ENCODE measurements at places on chromosomes 5 and 9. TPM values are rescaled to one million over a fixed set of nuclear protein-coding genes. Genes with fewer than 3 reads are reported as not detected.
A peak's percentile ranks its signal among the peaks of the same experiment; 100 is the strongest.

- no peak overlapping the region for H3K27ac ChIP-seq
- DNase-seq, result no peak
- no peaks in the 10 kb centered on the region for H3K27me3 ChIP-seq
- no peaks in the 10 kb centered on the region for H3K4me1 ChIP-seq
- no peak overlapping the region for H3K4me3 ChIP-seq
These were observed 16.5 kb downstream of the GAPT start for GRCh38 chr5:58507715-58508114.

- H3K27me3 ChIP-seq, result no peaks in the 10 kb centered on the region
- no peaks in the 10 kb centered on the region for H3K36me3 ChIP-seq
- H3K4me3 ChIP-seq, result no peak overlapping the region
- H3K4me1 ChIP-seq, result no peaks in the 10 kb centered on the region
- no peak overlapping the region for H3K27ac ChIP-seq
These were observed 333.7 kb downstream of the ELAVL2 start for GRCh38 chr9:23492126-23493002.

DNA sequence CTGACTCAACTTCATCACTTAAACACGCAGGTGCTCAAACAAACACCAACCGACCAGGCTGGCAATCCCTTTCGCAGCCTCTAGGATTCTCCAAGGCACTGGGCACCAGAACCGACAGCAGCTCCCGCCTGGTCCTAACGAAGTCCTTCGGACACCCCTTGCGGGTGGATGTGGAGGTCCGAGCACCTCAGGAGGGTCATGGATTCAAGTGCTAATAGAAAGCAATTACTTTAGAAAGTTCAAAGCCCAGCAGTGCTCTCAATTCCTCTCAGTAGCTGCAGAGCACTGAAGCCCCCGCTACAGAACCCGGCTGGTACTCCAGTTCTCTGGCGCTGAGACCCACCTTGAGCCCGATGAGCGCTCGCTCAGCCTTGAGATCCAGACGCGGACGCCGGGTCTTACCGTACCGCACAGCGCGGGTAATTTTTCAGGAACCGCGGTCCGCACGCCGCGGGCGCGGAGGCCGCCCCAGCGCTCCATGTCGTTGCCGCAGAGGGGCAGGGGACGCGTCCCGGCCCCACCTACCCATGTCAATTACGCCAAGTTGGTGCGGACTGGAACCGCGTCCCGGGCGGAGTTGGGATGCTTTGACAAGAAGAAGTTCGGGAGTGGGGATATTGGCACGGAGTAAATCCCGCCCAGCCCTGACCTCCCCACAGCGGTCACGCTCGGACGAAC lies 638 bp downstream of the MARCHF3 start:
- H3K27ac ChIP-seq, result peak overlapping the region; percentile 86
- peak overlapping the region; percentile 89 for H3K4me3 ChIP-seq
- H3K4me1 ChIP-seq, result peaks cover 2% of the 10 kb centered on the region
- H3K36me3 ChIP-seq, result no peaks in the 10 kb centered on the region
- DNase-seq, result peak; percentile 60

GRCh38 chr5:42121401-42121800 lies 196.3 kb downstream of the FBXO4 start:
- no peak overlapping the region for H3K4me3 ChIP-seq
- H3K36me3 ChIP-seq, result no peaks in the 10 kb centered on the region

DNA sequence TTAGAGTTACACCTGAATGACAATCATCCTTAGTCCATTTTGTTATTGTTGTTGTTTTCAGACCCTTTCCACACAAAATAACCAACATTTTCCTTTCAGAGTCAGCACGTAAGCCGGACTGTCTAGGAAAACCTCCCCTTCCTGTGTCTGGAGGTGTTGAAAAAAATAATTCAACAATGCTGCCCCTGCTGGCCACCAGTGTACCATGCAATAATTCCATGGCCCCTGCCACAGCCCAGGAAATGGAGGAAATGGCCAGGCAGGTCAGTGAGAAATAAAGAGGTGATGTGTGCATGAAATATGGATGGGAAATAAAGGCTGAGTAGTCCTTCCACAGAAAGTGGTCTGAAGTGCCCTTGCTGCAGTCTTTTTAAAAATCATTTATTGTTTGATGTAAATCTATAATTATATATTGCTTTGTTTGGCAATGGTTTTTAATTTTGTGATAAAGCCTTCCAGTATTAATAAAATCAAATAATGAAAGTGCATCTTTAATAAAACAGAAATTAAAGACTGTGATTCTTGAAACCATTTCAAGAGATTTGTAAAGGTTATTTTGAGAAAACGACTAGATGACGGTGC lies 152.8 kb upstream of the PAPPA start:
- H3K4me1 ChIP-seq, result peaks cover 7% of the 10 kb centered on the region
- H3K4me3 ChIP-seq, result no peak overlapping the region
- no peaks in the 10 kb centered on the region for H3K27me3 ChIP-seq

GRCh38 chr9:119284118-119284517 lies 85.1 kb downstream of the BRINP1 start:
- no peak overlapping the region for H3K27ac ChIP-seq
- H3K27me3 ChIP-seq, result no peaks in the 10 kb centered on the region
- DNase-seq, result peak; percentile 70
- H3K36me3 ChIP-seq, result no peaks in the 10 kb centered on the region
- H3K4me1 ChIP-seq, result no peaks in the 10 kb centered on the region

DNA sequence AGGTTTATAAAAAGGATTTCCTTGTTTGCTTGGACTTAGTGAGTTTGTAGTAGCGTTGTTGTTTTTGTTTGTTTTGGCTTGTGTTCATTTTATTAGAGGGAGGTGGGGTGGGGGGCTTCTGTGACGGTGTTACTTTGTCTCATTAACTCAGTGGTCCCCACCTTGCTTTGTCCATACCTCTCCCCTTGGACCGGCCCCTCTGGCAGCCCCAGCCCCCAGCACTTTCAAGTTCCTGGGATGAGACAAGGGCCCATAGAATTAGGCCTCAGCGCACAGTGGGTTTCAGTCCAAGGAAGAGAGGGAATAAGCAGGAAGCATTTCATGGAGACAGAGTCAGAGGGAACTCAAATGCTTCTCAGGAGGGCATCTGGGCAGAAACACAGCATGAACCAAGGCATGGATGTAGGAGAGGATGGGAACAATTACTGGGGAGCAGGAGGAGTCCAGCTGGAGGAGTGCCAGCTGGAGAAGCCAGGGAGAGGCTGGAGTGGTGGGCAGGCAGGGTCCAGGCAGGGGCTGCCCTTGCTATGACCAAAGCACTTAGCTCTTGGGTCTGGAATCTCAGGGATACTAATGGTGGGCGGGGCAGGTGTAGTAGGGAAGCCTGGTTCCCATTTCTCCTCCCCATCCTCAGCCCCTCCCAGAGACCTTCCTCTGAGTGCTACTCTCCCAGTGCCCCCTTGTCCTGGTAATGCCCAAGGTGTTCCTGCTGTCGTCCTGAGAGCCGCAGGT lies 23.5 kb upstream of the ENHO start:
- no peaks in the 10 kb centered on the region for H3K4me1 ChIP-seq
- no peak for DNase-seq
- H3K27ac ChIP-seq, result no peak overlapping the region
- H3K36me3 ChIP-seq, result no peaks in the 10 kb centered on the region

- H3K27me3 ChIP-seq, result no peaks in the 10 kb centered on the region
- DNase-seq, result no peak
- H3K4me3 ChIP-seq, result no peak overlapping the region
- no peaks in the 10 kb centered on the region for H3K36me3 ChIP-seq
- no peak overlapping the region for H3K27ac ChIP-seq
- no peaks in the 10 kb centered on the region for H3K4me1 ChIP-seq
These were observed 26.9 kb downstream of the CRB2 start for GRCh38 chr9:123382653-123383511.

DNA sequence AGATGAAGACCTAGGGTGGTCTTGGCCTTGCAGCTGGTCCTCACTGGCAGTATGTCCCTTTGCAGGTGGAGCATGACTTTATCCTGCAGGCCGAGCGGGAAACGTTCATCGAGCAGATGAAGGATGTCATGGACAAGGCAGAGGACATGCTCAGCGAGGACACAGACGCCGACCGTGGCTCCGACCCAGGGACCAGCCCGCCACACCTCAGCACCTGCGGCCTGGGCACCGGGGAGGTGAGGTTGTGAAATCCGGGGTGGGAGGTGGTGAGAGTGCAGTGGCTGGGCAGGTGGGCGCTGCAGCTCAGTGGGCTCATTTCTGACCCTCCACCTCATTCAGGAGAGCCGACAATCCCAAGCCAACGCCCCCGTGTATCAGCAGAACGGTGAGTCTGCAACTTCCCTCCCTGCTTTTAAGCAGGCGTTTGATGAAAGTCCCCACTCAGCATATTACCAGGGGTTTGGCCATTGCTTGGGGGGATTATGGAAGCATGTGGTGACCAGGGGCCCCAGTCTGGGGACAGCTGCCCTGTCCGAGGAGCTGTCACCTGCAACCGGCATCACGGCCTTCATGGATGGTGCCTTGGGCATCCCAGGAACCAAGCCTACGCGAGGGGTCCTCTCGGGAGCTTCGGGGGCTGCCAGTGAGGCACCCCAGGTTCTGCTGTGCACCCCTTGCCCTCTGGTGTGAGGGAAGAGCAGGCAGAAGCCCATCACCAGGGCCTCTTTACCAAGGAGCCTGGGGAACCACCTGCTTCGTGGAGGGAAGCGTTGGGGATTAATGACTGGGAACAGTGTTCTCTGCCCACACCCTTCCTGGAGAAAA lies 84.0 kb downstream of the WNK2 start:
- H3K27ac ChIP-seq, result no peak overlapping the region
- H3K4me3 ChIP-seq, result no peak overlapping the region
- no peaks in the 10 kb centered on the region for H3K36me3 ChIP-seq
- H3K27me3 ChIP-seq, result no peaks in the 10 kb centered on the region
- no peaks in the 10 kb centered on the region for H3K4me1 ChIP-seq
- DNase-seq, result no peak

- no peak overlapping the region for H3K27ac ChIP-seq
- no peak for DNase-seq
- H3K4me1 ChIP-seq, result no peaks in the 10 kb centered on the region
- H3K36me3 ChIP-seq, result no peaks in the 10 kb centered on the region
- H3K4me3 ChIP-seq, result no peak overlapping the region
These were observed 6.5 kb downstream of the IRX1 start for GRCh38 chr5:3601911-3602782.

GRCh38 chr9:33142535-33142934 lies 24.6 kb downstream of the B4GALT1 start:
- peaks cover 2% of the 10 kb centered on the region for H3K36me3 ChIP-seq
- peaks cover 17% of the 10 kb centered on the region for H3K4me1 ChIP-seq
- H3K4me3 ChIP-seq, result no peak overlapping the region
- H3K27ac ChIP-seq, result no peak overlapping the region

GRCh38 chr9:78552802-78553201 lies 255.9 kb downstream of the PSAT1 start:
- H3K27me3 ChIP-seq, result no peaks in the 10 kb centered on the region
- H3K27ac ChIP-seq, result no peak overlapping the region
- H3K4me1 ChIP-seq, result no peaks in the 10 kb centered on the region
- no peaks in the 10 kb centered on the region for H3K36me3 ChIP-seq
- peak; percentile 40 for DNase-seq

The PRDM9 gene
- not detected for polyA plus RNA-seq

The FBXO10 gene
- 7.6 TPM for polyA plus RNA-seq

The CKMT2 gene
- 2.3 TPM for polyA plus RNA-seq

The ZNF883 gene
- polyA plus RNA-seq, result 3.1 TPM

The PRKACG gene
- polyA plus RNA-seq, result not detected

The NSMF gene
- 15.0 TPM for polyA plus RNA-seq

The RNF208 gene
- polyA plus RNA-seq, result 0.34 TPM
